ENCODE measurements at places on chromosomes 7 and 10.

- no peak for DNase-seq
Observed at GRCh38 chr10:107585630-107586029, 421.1 kb upstream of the SORCS1 start.

- DNase-seq, result no peak
Observed at GRCh38 chr7:139453673-139454321, 29.7 kb downstream of the KLRG2 start.

- peak; percentile 29 for DNase-seq
Observed at GRCh38 chr10:106044503-106044902, 1120.0 kb downstream of the SORCS1 start.

- no peak for DNase-seq
Observed at GRCh38 chr10:123636598-123637325, 29.4 kb upstream of the GPR26 start.

DNA sequence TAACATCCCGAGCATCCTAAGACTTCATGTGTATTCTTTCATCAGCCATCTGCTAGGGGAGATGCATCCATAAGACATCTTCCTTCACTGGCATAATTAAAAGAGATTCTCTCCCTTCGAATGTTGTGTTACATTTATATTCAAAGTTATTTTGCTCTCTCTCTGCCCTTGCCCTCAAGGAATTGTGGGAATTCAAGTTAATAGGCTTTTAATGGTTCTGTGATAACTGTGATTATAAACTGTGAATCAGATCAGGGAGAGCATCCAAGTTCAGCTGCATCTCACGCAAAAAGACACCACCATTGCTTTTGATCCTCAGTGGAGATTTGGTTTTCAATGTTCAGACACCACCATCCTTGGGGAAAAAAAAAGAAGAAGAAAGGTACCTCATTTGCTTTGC is 9.2 kb upstream of the TEX36 start:
- no peak for DNase-seq

DNA sequence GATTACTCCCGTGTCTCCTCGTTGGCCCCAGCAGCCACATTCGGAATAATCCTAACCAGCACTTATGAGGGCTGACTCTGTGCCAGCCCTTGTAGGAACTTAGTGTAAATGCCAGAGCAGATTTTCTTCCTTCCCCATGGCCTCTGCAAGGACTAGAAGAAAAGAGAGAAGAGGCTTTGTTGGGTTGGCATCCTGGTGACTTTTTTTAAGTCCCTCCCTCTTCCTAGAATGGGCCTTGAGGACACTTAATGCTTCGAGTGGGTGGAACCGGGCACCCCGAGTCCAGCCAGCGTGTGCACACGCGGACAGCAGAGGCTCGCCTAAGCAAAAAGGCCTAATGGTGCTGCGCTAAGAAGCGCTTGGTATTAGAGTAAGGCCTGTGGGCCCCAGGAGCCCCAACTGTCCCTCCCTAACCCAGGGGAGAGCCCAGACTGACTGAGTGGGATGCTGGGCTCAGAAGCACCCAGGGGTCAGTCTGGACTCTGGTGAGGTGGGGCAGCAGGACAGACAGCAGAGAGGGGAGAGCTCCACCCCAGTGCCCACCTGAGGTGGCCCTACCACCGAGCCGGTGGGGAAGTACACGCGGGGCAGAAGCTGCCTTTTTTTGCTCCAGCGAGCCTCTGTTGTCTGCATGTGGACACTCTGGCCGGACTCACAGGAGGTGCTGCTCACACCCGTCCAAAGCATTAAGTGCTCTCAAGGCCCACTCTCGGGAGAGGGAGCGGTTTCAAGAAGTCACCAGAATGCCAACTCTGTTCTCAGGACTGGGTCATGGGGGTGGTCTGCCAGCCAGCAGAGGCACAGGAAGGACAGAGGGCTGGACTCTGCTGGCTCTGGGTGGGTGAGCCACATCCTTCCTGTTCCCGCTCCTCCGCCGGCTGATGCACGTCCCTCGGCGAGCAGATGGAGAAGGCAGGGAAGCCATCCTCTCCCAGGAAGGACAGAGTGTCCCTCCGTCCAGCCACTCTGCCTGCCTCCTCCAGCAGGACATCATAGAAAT is 12.5 kb downstream of the ITPRIP start:
- DNase-seq, result no peak

GRCh38 chr7:108340856-108341411 is 115.3 kb downstream of the NRCAM start:
- no peak for DNase-seq

DNA sequence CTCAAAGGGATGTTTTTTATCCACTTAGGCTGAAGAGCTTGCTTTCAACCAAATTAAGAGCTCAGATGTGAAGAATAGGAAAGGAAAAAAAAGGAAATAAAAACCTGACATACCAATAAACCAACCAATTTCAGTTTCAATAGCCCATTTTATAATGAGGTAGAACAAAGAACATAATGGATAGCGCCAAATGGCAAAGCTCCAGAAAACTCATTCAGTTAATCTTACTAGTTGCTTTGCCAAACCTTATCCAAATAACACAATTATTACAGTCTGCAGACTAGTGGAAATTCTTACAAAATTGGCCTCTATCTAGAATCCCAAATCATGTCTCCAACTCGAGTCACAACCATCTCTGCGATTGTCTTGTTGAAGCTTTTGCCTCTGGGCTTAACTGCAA is 337.0 kb downstream of the CRPPA start:
- no peak for DNase-seq

- DNase-seq, result no peak
Observed at GRCh38 chr10:52701647-52702046, 70.9 kb downstream of the MBL2 start.

- DNase-seq, result no peak
Observed at GRCh38 chr10:22159180-22159579, 58.6 kb downstream of the EBLN1 start.

GRCh38 chr10:62696798-62697197 is 107.7 kb upstream of the ADO start:
- no peak for DNase-seq

DNA sequence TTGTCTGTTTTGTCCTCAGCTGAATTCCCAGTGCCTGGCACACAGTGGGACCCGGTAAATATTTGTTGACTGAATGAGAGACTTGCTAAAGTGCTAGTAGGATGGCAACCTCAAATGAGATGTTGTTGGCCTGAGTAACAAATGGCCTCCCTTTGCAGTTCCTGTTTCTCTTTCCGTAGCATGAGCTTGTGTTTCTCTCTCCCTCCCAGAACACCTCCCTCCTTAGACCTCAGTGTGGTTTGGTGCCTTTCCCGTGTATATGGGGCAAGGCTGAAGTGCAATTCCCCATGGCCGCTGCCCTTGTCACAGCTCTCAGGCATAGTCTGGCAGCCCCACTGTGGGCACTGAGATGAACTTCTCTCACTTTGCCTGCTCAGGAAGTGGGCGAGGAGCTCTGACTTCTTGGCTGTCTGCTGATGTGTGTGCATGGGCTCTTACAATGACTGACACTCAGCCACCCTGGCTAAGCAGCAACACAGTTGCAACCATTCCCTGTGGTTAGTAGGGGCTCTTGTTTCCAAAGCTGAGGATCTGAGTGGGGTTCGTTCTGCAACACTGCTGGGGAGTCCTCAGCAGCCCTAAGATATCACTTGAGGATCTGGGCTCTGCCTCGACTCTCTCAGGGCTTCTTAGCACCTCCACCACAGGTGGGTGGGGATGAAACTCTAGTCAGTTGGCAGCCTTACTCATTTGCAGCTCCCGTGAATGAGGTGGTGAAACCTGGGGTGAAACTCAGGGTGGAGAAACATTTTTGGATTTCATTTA is 136.1 kb downstream of the ICA1 start:
- no peak for DNase-seq

- DNase-seq, result no peak
Observed at GRCh38 chr10:15146366-15146765, 22.1 kb downstream of the NMT2 start.

- no peak for DNase-seq
Observed at GRCh38 chr10:89426230-89426868, 12.0 kb downstream of the IFIT5 start.

GRCh38 chr10:8312079-8312478 is 257.6 kb downstream of the GATA3 start:
- DNase-seq, result no peak

DNA sequence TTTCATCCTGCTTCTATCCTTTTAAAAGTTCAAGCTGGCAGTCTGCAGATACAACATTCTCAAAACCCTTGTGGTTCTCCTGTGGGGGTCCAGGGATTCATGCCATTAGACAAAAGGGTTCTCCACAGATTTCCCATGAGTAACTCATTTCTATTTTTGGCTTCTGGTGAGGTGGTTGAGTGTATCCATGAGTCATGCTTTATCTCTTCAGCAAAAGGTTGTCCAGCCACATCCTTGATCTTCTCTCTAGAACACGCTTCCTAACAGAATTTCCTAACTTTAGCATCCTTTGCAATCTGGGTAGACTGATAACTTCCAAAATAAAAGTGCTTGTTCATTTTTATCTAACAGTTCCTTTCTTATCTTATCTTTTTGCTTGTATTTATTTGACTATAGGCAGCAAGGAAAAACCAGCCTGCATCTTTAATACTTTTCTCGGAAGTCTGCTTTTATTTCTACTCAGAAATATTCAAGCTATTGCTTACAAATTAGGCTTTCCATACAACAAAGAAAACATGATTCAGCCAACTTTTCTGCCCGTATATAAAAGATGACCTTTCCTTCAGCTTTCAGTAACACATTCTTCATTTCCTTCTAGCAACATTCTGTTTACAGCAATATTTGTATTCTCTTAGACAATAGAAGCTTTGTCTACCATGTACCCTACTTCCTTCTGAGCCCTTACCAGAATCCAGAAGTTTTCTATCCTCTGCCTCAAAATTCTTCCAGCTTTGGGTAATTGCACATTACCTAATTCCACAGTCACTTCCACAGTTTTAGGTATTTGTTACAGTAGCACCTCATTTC is 79.3 kb upstream of the IL6 start:
- DNase-seq, result no peak

GRCh38 chr7:70215491-70215890 is 617.2 kb downstream of the AUTS2 start:
- DNase-seq, result no peak

- DNase-seq, result no peak
Observed at GRCh38 chr7:151018421-151019129, 5.7 kb downstream of the ATG9B start.

DNA sequence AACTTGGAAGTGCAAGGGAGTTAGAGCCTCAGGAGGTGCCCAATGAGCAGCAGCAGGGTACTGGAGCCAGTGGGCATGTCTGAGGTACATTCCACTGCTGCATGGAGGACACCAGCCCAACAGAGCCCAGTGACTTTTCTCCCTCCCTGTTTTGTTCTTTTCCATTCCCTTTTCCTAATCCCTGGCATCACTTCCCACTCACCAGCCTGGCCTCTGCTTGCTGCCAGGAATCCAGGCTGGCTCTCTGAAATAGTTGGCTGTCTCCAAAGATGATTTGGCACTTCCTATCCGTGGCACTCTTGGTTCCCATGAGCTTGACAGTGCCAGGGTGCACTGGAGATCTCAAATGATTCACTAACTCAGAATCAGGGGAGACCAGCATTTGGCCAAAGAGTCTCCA is 97.7 kb upstream of the ZPBP start:
- DNase-seq, result no peak

DNA sequence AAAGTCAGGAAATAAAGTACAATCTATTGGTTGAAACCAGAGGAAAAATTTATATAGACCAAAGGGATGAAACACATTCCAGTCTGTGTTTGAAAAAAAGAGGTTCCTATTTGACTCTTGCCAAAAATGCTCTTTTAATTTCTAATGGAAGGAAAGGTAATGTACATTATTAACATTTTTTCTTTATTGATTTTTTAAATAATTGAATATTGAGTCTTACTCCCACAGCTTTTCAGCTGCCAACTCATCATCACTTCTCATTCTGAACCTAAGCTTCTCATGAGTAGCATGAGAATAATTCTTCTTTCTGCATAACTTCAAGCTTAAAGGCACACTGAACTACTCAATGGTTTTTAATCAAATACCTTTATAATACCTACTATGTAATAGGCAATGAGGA is 49.8 kb upstream of the FHIP2A start:
- no peak for DNase-seq

DNA sequence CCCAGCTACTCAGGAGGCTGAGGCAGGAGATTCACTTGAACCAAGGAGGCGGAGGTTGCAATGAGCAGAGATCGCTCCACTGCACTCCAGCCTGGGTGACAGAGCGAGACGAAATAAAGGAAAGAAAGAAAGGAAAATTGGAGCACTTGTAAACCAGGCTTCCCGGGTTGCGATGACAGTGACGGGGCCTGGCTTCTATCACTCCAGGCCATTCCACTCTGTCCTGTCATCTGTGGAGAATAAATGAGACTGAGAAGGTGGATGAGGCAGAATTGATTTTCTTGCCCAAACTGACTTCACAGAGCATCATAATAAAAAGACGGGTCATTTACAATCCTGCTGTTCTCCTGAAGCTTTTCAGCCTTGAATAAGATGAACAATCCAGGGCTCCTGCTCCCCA is 12.1 kb upstream of the KPNA7 start:
- no peak for DNase-seq

- no peak for DNase-seq
Observed at GRCh38 chr7:124996778-124997177, 67.2 kb upstream of the POT1 start.

- DNase-seq, result no peak
Observed at GRCh38 chr10:128645486-128645885, 519.3 kb upstream of the MKI67 start.

- DNase-seq, result no peak
Observed at GRCh38 chr10:71404503-71405295, 8.0 kb downstream of the CDH23 start.

- DNase-seq, result no peak
Observed at GRCh38 chr10:95233377-95234034, 39.5 kb downstream of the ACSM6 start.

DNA sequence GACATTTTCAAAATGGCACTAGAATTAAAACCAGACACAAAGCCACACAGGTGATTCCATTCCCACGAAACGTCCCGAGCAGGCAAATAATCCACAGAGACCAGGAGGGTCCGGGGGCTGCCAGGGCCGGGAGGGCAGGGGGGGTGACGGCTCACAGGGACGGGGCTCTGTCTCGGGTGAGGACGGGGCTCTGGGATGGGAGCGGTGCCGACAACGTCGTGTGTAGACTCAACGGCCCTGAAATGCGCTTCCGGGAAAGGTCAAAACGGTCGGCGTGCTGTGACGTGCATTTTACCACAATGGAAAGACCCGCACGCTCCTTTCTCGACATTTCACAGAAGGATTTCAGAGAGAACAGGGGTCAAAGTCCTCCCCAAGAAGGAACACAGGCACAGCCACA is 63.3 kb upstream of the PDGFA start:
- no peak for DNase-seq

DNA sequence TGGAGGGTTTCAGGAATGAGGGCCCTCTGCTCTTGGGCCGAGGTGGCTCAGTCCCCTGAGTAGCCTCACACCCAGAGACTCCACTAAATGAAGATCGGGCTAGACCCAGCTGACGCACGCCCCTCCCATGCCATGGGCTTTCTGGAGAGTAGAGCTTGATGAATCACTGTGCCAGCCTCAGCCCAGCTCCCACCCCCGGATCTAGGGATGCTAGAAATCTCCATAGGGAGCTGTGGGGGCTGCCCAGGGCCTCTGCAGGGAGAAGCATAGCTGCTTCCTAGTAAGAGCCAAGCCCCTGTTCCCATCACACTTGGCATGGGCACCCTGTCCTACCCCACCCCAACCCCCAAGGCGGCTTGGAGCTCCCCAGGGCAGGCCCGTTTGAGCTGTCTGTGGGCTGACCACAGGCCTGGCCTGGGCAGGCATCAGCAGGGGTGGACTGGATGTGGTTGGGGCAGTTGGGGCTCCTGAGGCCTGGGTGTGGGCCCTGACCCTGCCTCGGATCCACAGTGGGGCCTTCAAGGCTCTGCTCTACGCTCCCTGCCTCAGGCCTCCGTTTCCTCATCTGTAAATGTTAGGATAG is 121.2 kb downstream of the ZMIZ1 start:
- no peak for DNase-seq

Measured in SHP77 (cell line).